ENCODE measurements at places on chromosomes 5 and 9.

DNA sequence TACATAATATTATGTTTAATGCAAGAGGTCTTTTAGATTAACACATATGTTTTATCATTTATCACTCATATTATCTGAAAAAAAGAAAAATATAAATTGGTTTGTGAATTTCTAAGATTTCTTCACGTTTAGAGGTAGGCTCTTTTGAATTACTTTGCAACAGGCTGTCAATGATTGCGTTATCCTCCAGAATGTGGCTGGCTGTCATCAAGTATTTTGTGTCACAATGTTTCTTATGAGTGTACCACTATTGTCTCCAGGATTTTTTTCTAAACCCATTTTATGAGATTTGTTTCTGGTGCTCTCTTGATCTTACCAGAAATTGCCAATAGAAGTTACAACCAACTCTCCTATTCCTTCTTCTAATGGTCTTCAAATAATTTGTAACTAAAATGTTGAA, 307.9 kb downstream of the DMAC1 start:
- no peak for DNase-seq

GRCh38 chr5:61817472-61818326, 485.6 kb downstream of the ZSWIM6 start:
- DNase-seq: no peak

DNA sequence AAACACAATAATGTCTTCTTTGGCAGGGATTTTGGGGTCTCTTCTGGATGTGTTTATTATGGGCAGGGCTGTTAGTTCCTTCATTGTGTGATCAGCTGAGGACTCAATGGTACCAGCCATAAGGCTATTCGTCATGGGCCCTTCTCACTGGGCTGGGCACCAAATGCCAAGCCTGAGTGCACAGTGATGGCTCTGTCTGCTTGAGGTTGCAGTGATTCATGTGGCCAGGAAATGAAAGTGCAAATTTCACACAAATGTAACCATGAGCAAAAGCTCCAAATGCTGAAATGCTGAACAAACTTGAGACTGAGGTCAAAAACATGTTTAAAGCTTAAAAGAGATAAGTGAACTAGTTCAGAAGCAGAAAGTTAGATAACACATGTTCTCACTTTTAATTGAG, 191.0 kb downstream of the TARS1 start:
- DNase-seq: no peak

- no peak for DNase-seq
These were observed 158.8 kb downstream of the DEPDC1B start for GRCh38 chr5:60540856-60541805.

DNA sequence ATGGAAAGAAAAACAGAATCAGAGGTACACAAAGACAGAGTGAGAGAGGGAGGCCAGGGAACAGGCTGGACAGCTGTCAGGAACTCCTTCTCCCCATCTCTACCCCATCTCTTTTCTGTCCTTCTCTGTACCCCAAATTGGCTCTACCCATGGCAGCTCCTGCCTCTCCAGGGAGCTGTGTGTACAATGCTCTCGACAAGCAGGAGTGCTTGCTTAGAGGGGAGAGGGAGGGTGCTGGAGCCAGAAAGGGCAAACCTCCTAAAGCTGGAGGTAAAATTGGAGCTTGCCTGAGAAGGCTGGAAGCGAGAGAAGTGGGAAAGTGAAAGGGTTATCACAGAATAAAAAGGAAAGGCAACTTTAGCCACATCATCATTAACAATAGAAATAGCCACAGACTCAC, 6.4 kb downstream of the TPM2 start:
- DNase-seq: no peak

DNA sequence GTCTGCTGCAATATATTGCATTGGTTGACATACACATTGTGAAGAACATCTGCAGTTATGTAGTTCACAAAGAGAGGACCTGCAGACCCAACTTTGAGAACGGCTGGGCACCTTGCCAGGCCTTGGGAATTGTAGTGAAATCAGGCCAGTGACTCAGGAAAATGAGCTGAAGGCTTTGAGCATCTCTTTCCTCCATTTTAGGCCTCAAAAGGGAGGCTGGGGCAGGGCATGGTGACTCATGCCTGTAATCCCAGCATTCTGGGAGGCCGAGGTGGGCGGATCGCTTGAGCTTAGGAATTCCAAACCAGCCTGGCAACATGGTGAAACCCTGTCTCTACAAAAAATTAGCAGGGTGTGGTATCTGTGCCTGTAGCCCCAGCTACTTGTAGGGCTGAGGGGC, 1.4 kb upstream of the IPPK start:
- DNase-seq: no peak

DNA sequence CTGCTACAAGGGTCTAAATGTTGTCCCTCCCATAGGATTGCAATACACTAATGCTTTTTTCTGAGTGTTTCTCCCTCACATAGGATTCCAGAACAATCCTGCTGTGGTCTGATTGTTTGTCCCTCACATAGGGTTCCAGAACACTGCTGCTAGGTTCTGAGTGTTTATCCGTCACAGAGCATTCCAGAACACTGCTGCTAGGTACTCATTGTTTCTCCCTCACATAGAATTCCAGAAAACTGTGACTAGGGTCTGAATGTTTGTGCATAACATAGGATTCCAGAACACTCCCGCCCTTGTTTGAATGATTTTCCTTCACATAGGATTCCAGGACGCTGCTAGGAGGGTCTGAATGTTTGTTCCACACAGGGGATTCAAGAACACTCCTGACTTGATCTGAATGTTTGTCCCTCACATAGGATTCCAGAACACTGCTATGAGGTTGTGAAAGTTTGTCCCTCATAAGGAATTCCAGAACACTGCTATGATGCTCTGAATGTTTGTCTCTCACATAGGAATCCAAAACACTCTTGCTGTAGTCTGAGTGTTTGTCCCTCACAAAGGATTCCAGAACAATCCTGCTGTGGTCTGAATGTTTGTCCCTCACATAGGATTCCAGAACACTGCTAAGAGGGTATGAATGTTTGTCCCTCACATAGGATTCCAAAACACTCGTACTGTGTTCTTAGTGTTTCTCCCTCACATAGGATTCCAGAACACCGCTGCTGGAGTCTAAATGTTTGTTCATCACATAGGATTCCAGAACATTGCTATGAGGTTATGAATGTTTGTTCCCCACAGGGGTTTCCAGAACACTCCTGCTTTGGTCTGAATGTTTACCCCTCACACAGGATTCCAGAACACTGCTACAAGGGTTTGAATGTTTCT, 213.5 kb downstream of the FOXD4L6 start:
- no peak for DNase-seq

DNA sequence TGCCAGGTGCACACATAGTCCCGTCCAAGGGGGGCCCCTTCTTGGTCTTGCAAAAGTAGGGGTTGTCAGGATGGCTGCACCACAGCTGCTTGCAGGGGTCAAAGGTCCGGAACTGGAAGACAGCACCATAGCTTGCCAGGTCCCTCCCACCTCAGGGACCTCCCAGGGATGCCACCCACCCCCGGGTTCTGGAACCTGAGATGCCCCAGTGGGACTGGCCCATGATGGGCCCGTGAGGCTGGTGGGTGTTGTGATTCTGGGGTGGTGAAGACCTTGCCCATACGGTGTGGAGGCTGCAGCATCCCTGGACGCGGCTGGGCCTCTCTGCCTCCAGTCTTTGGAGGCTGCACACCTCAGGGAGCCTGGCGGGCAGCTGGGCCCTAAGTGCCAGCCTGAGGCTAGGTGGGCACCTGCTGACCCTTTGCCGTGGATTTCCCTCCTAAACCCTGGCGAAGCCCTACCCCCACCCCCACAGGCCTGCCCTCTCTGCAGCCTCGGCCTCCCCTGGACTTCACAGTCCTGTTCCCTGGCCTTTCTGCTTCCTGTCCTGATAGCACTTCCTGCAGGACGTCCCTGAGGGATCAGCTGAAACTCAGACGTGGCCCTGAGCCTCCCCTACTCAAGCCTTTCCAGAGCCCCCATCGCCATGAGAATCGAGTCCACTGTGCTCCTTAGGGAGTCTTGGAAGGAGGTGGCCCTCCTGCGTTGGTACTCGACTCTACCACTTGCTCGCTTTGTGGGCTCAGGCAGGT, 92.1 kb downstream of the ZNF354C start:
- DNase-seq: no peak

DNA sequence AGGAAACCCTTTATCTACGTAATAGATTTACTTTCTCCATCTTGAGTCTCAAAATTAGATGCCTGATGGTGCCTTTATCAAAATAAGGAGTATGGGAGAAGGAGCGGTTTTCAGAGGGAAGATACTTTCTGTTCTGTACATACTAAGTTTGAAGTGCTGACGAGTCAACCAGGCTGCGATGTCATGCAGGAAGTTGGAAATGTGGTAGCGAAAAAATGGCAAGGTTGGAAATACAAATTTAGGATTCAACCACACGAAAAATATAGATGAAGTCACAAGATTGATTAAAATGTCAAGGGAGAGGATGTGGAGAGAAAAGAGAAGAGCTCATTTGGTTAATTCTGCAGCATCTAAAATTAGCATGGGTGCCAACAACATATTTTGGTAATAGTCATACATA, 129.5 kb downstream of the FOXD1 start:
- DNase-seq: no peak

GRCh38 chr5:153742060-153742459, 251.6 kb downstream of the GRIA1 start:
- no peak for DNase-seq

- no peak for DNase-seq
These were observed 928 bp downstream of the MCTP1 start for GRCh38 chr5:95283761-95284571.

GRCh38 chr5:14342306-14342705, 199.2 kb downstream of the TRIO start:
- DNase-seq: no peak

DNA sequence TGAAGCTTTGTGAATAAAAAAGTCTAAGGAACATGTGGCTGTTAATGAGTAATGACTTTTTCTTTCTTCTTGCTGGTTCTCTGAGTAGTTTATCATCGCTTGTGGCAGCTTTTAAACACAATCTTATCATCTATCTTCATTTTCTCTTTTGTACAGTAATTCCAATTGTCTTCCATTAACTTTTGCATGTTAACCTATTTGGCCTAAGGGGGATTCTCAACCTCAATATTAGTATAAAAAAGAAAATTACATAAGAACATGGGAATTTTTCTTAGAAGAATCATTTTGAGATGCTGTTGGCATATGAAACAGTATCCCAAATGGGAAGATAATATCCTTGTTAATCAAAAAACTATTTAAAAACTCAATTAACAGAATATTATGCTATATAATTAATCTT, 179.7 kb upstream of the GPR151 start:
- no peak for DNase-seq

GRCh38 chr9:4174546-4175175, 125.2 kb downstream of the GLIS3 start:
- no peak for DNase-seq

- no peak for DNase-seq
These were observed 1090.4 kb upstream of the CDH6 start for GRCh38 chr5:30103052-30103451.

DNA sequence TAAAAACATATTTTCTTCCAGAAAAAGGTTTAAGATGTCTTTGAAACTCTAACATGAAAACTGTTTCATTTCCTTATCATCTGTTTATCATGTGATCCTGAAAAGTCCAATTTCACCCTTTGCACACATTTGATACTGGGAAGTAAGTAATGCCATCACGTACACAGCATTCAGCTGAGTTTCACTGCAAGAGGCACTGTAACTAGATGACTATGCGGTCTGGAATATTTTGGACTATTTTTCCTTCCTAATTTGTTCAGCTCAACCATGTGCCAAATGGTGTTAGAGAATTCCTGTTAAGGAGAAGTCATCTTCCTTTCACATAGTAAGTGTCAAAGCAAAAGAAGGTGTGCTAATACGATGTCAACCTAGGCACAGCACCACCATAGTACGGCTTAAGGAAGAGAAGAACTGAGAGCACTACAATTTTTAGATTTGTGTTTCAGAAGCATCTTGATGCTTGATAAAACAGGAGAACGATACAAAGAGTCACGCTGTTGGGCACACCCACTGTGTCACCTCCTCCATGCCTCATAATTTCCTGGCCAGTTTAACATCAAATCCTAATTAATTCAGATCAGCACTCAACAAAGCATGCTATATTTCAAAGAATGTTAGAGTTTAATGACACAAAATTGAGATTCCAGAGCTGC, 77.5 kb downstream of the GNAQ start:
- no peak for DNase-seq

GRCh38 chr5:90985341-90985740, 397.8 kb downstream of the ARRDC3 start:
- DNase-seq: no peak

DNA sequence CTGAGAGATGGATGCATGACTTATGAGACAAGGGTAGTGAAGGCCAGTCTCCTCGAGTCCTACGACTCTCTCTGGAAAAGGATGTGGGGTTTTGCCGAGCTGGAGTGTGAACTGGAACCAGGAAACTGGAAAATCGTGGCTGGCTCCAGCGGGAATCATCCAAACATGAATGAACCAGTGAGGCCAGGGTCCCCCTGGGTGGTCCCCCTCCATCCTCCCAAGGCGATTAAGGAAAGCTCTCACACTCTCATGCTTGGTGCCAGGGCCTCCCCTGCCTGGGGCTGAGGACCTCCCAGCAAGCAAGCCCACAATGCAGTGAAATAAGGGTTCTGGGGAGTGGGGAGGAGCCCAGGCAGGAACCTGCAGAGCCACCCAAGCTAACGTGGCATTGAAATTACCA, 9.6 kb upstream of the AMBP start:
- DNase-seq: no peak

DNA sequence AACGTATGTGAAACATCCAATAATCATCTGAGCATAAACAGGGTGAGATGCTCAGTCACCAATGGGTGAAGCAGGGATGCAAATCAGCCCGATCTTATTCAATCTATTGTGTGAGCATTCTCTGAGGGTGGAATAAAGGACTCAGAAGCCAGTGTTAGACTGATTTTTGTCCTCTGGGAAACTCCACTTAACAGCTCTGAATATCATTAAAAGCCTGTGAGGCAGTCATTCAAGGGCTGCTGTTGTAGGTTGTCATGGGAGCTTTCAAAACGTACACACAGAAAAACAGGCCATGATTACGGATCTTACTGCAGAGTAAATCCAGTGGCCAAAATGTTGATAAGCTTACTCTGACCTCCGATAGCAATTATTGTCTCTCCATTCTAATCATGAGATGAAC, 266.5 kb upstream of the EFNA5 start:
- no peak for DNase-seq

DNA sequence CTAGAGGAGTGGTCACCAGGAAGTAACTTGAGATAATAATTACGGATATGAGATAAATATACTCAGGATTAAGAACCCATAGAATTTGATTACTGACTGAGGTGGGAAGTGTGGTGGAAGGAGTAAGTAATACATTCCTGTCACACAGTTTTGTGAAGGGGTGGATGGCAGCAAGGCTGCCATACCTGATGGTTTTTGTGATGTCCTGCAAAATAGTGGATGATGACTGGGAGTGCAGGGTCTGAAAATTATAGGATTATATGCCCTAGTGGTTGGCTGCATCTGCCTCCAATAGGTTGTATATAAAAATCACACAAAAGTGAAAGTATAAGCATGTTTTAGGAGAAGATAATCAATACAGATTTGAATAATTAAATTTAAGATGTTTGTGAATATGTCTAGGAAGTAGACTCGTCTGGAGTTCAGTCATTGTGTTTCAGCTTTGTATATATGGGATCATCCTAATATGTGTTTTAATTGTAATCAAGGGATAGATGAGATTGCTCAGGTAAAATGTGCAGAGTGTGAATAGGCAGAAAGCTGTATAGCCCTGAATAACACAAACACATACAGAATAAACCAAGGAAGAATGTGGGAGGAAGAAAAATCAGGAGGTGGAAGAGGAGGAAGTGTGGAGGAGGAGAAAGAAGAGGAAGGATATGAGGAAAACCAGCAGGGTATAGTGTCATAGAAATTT, 5.5 kb downstream of the SELENOP start:
- no peak for DNase-seq
